ENCODE measurements at places on chromosomes 7 and 10.

DNA sequence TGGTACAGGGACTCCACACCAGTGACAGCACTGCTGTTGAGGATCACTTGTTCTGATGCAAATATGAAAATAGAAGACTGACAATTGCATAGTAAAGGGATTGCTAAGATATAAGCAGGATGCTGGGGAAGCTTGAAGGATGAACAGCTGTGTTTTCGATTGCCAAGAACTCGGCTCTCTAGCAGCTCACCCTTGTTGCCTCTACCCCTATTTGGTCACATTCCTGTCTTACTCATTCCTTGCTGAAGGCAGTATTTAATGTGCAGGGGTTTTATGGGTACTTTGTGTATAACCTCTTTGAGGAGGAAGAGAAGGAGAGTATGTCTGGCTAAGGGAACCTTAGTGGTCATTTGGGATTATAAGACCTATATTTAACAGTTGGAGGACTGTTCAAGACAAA, 218.8 kb downstream of the AUTS2 start:
- no peak for DNase-seq

DNA sequence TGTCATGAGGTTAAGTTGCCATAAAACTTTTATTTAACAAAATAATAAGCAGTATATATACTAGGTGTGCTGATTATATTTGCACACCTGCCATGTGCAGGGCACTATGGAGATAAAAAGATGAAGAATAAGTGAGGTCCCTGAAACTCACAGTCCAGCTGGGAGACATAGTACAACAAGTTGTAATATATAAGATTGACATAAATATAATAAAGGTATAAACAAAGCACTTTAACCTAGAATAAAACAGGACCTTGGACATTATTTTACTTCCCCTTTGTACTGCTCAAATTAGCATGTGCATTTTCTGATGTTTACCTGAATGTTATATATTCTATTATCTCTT, 6.2 kb downstream of the STK17A start:
- DNase-seq, result no peak

- no peak for DNase-seq
These were observed 177.9 kb downstream of the CHN2 start for GRCh38 chr7:29372351-29373090.

DNA sequence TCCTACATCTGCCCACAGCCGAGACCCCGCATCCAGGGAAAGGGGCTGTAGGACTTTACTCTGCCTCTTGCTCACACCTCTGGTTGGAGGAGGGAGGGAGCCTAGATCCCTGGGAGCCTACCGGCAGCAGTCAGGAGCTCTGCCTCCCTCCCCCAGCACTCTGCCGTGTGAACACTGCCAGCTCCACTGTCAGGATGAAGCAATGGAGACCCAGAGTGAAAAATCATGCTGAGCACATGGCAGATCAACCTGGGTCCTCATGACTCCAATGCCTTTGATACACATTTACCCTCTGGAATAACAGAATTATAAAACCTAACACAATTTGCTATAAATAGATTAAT, 477.7 kb downstream of the TNS3 start:
- no peak for DNase-seq

GRCh38 chr7:128190051-128190647, 50.9 kb upstream of the LEP start:
- DNase-seq, result no peak

- DNase-seq, result peak; percentile 68
These were observed 100.5 kb upstream of the SDK1 start for GRCh38 chr7:3200504-3200903.

- DNase-seq, result no peak
These were observed 144.0 kb upstream of the PPP1R3A start for GRCh38 chr7:114062810-114063209.

GRCh38 chr10:13944823-13945222, 358.1 kb downstream of the PRPF18 start:
- DNase-seq, result no peak

- no peak for DNase-seq
These were observed 588.0 kb downstream of the NRG3 start for GRCh38 chr10:82462910-82463551.

GRCh38 chr10:103458720-103459119, at the start of gene CALHM1:
Gene CALHM1, minus strand, starts transcription at chr10:103458900. Its CDS starts 149 bp downstream, at chr10:103458751.
- peak; percentile 30 for DNase-seq

GRCh38 chr10:85377029-85377806, 989.4 kb downstream of the GRID1 start:
- no peak for DNase-seq

DNA sequence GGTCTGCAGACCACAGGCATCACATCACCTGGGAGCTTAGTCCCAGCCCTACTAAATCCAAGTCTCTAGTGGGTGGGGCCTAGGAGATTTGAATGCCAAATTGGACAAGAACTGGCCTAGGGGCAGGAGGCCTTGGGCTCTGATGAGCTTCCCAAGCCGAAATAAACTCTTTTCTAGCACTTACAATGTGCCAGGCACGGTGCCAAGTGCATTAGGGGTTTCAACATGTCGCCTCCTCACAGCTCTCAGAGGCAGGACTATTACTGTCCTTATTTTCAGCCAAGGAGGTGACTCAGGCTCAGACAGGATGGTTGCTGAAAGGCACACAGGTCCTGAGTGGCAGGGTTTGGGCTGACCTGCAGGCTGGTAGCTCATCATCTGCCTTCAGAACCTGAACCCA, 9.2 kb upstream of the CPA1 start:
- no peak for DNase-seq

- no peak for DNase-seq
These were observed 102.8 kb downstream of the PIP4K2A start for GRCh38 chr10:22611425-22612115.

- DNase-seq, result no peak
These were observed 191.7 kb downstream of the RELN start for GRCh38 chr7:103797647-103798307.

- no peak for DNase-seq
These were observed 17.3 kb downstream of the CAMK2B start for GRCh38 chr7:44307905-44308595.

DNA sequence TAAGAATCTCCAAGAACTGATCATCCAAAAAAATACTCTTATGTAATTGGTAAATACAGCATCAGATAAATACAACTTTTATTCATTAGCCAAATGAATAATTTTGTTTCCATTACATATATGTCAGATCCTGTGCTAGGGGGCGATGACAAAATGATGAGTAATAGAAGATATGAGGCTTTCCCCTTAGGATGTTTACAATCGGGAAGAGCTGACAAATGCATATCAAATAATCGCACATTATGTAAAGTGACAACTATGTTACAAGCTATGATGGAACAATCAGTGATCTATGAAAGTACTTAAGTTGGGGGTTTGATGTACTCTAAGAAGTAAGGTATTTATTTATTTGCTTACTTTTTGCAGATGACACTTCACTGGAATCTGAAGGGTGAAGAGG, 465.6 kb upstream of the VSTM2A start:
- no peak for DNase-seq

GRCh38 chr7:140230861-140231770, 54.3 kb upstream of the KDM7A start:
- peak; percentile 77 for DNase-seq

- no peak for DNase-seq
These were observed 30.7 kb downstream of the PRF1 start for GRCh38 chr10:70571636-70572439.

GRCh38 chr7:37193087-37193774, 255.4 kb downstream of the ELMO1 start:
- no peak for DNase-seq

DNA sequence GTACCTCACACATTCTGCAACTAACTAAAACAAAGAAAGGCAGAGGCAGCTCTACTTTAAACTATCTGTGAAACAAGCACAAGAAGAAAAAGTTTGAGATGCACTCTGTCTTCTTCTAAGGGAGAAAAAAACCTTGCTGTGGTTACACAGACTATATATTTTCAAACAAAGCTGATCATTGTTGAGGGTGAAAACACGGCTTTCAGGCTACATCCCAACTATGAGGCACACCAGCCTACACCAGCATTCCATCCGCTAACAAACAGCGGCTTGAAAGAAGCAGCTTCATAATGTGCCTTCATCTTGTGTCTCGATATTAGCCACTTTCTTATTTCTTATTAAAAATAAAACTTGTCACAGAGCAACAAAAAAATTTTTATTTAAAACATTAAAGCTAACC, 79.1 kb downstream of the USP6NL start:
- no peak for DNase-seq

- DNase-seq, result no peak
These were observed 63.8 kb upstream of the FAM204A start for GRCh38 chr10:118405928-118406327.

- DNase-seq, result peak; percentile 11
These were observed 40.3 kb downstream of the COL17A1 start for GRCh38 chr10:104045151-104046089.

DNA sequence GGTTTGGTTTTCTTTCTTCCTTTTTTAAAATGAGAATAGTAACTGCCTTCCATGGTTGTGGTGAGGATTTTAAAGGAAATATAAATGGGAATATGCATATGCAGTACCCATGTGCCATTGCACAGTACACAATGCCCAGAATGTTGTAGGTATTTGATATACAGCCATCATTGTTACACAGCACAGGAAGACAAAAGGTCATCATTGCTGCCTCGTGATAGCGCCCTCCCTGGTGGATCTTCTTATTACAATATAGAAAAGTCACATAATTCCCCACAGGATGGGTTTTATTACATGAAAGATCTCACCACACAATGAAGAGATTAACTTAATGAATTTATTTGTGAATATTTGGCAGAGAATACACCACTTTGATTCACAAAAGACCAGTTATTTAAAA, 76.5 kb downstream of the PPP1R17 start:
- DNase-seq, result peak; percentile 38

DNA sequence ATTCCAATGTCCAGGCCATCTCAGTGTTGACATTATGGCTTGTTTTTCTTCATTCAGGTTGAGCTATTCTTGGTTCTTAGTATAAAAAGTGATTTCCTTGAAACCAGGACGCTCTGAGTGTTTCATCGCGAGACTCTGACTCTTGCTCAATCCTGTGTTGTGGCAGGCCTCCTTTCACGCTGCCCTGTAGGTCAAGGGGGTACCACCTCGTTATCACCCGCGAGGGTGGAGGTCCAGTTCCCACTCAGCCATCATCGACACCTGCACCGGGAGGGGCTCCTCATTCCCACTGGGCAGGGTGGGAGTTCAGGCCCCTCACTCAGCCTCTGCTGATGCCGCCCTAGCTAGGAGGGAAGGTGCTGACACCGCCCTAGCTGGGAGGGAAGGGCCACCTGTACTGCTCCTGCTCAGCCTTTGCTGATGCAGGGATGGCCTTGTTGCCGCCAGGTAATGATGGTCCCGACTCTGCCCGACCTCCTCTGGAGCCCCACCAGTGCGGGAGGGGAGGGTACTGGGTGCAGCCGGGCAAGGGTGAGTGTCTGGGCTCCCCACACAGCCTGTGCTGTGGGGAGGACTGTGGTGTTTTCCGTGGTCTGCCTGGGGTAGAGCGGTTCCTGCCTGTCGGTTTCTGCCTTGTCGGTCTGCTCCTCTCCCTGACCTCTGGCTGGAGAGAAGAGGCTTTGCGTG, 16.4 kb downstream of the IQCE start:
- no peak for DNase-seq

GRCh38 chr10:88991899-88992320, 1.3 kb downstream of the FAS start:
- DNase-seq, result no peak

- peak; percentile 55 for DNase-seq
These were observed 83.5 kb downstream of the GNAT3 start for GRCh38 chr7:80428161-80429054.

DNA sequence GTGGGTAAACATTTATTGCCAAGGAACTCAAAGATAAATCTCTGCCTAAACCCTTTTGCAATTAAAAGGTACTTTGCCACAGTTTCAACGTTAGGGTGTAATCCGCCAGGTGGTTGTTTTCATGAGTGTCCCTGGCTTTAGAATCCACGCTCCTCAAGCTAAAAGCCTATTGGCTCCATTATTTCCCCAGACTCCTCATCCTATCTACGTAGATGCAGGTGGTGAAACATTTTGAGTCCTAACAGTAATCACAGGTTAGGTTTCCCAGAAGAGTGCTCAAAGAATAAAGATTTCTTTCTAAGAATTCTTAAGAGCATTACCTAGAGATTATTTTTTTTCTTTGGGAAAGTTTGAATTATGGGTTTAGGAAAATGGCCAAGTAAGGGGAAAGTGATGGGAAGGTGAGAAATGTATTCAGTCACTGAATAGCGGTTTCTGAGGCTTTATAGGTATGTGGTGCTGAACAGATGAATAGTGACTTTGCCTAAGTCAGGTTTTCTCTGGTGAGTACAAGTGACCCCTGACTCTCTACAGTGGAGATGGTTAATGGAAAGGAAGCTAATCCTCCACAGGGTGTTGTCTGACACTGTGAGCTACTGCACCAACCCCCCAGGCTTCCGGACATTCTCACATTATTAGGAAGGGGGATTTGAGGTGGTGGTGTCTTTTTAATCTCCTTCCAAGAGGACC, 60.2 kb downstream of the NRP1 start:
- no peak for DNase-seq

Measured in NAMALWA (cell line).